ENCODE measurements at places on chromosomes 3 and 15.

DNA sequence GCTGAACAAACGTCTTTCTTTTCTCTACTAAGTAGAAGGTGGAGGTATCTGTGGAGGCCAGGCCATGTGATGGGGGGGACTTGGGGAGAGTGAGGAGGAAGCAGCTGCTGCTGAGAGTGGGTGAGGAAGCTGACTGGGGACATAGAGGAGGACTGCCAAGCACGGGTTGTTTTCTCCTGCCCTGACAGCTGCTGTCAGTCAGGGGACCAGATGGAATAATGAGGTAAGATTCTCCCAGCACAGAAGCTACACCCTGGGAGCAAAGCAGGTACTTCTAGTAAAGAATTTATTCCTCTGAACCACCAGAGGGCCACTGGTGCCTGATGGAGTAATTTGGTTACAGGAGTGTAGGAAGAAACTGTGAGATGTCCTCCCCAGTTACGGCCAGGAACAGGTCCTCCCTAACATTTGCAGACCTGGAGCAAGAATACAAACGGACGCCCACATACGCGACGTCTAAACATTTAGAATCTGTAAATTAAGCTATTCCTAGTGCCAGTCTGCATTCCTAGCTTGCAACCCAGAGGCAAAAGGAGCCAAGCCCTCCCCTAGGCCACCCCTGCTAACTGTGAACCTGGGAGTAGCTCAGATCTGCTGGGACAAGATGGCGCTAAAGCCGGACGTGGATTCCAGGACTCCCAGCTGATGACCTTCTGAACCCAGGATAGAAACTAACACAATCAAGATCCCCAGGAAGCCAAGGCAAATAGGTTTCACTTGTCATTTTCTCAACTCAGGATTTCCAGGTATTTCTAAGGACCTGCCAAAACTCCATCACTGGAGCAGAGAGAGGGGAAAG, 14.8 kb downstream of the CRYGS start:
- no peak for DNase-seq

DNA sequence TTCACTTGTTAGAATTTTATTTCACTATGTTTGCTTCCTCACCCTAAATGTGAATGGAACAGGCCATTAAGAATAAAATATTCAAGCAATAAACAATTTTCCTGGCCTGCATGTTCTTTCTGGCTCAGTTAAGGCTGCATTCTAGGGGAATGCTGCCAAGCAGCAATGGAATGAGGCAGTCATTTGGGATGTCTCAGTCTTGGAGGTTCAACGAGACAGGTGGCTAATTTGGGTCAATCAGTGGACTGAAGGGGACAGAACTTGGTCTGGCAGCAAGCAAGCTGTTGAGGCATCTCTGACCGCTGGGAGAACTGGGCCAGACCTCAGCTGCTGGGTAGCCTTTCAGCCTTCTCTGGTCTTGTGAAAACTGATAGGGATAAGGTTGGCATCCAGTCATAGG, 241.6 kb downstream of the NLGN1 start:
- DNase-seq, result no peak

DNA sequence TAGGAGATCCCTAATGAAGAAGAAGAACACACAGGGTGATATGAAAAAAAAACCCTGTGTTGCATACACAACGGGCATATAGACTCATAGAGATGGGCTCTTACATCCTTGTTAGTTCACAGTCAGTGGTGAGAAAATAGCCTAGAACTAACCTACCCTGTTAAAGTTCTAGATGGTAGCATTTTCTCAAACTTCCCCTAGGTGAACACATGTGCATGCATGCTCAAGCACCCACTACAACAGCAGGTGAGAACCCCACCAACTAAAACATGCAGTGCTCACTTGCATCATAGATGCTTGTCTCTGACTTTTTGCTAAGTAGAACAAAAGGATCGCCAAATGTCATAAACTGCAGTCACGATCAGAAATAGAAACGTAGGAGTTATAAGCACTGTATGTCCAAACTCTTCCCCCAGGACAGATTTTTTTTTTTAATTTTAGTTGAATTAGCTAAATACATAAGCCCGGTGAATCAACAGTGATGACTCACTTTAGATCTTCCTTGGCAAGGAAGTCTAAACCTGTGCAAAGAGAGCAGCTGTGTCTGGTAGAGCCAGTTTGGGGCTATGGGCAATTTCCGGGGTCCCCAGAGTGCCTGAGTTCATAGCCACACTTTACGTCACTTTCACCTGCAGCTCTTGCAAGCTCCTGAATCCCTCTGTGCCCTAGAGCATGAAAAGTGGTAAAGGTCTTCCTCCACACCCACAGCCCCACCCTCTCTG, 96.2 kb upstream of the SEMA6D start:
- no peak for DNase-seq

DNA sequence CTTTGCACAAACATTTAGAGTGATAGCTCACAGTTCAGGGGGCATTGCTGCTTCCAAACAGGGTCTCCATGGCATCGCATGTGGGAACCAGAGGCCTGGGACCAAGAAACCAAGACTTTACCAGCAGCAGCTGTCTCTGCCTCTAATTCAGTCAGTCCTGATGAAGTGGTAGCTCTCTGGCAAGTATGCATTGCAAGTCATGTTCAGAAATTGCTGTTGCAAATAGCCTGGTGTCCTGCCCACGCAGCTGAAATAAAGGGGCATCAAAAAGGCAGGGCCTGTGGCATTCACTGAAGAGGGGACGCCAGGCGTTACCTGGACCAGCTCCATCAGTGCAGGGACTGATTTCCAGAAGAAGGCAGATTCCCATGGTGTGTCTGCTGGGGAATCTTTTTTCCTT, 121.3 kb downstream of the CD47 start:
- no peak for DNase-seq

GRCh38 chr3:54034971-54035370, 87.4 kb upstream of the CACNA2D3 start:
- no peak for DNase-seq
